Peyer's patch (tissue), 4 donors: ENCODE measurements at places on chromosomes 7 and 10.

DNA sequence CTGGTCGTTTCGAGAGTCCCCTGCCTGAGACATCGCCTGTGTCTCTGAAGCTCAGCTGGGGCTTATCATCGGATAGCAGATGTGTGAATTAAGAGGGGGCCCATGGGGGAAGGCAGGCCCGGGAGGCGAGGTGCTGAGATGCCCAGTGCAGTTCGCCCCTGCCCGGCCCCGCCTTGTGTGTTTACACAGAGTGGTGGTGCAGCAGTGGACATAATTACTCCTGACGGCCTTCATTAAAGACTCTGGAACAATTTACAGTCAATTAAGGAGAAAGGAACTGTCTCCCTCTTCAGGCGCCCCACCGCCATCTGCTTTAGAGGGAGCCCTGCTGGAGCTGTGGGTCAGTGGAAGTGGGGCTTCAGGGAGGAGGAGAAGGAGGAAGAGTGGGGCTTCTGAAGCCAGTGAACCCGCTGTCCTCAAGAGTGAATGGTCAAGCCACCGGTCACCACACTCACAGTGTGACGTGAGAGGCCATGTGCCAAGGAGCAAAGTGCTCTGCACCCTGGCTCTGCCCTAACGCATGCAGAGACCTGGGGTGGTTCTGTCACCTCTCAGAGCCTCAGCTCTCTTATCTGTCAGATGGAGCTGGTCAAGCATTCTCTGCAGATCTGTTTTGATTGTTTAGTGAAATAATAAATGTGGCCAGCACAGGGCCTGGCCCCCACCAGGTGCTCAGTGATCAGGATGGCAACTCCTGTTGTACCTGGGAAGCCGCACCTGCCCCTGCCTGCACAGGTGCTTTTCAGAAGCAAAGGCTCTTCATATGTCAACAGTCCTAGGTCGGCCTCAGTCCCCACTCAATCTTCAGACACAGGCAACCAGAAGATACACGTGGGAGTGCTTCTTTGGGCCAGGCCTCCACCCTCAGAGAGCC lies 65.6 kb downstream of the CDH23 start:
- no peak for DNase-seq

- no peak for DNase-seq
These were observed 36.7 kb upstream of the SLIT1 start for GRCh38 chr10:97222326-97222961.

DNA sequence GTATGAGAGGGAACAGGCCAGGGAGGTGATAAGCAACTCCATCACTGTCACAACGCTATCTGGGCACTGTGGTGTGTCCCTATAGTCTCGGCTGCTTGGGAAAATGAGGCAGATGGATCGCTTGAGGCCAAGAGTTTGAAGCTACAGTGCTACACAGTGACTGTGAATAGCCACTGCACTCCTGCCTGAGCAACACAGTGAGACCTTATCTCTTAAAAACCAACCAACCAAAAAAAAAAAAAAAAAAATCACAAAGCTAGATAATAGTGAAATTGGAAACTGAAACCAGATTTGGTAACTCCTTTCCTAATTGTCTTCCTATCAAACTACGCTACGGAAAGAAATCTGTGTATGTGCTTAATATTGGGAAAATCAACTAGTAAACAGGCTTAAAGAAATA lies 14.1 kb downstream of the MICU1 start:
- DNase-seq, result no peak

- DNase-seq, result no peak
These were observed 87.8 kb downstream of the CHRM2 start for GRCh38 chr7:136956232-136956631.

DNA sequence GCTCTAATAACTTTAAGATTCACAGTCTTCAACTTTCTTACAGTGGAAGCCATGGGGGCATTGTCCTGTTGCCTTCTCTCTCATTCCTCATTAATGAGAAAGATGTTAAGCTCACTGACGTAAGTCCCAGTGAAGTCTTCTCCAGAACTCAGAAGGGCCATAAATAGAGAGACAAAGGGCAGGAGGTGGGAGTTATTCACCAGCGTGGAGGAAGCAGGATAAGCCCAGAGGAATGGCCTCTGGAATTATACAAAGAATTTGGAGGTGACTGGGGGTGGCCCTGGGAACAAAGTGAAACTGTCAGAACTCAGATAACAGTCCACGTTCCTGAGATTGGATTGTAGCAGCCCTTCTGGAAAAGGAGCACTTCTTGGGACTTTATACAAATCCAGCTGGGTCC lies 52.4 kb downstream of the SORBS1 start:
- DNase-seq, result no peak

GRCh38 chr10:32376771-32377170 lies 29.8 kb upstream of the EPC1 start:
- no peak for DNase-seq

DNA sequence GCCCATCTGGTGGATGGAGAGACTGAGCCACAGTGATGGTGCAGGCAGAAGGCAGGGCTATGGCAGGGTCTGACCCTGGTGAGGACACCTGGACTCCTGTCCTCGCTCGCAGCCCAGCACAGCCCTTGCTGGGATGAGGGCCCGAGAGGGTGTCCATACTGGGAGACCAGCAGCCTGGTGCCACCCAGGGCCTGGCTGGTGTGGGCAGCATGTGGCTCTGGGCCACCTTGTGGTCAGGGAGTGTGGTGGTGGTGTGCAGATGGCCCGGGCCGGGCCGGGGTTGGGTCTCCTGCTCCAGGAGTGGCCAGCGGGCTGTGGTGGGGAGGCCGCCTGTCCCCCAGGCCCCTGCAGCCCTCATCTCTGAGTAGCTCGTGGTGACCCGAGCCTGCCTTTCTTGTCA lies 14.9 kb downstream of the ADCY1 start:
- DNase-seq, result no peak

DNA sequence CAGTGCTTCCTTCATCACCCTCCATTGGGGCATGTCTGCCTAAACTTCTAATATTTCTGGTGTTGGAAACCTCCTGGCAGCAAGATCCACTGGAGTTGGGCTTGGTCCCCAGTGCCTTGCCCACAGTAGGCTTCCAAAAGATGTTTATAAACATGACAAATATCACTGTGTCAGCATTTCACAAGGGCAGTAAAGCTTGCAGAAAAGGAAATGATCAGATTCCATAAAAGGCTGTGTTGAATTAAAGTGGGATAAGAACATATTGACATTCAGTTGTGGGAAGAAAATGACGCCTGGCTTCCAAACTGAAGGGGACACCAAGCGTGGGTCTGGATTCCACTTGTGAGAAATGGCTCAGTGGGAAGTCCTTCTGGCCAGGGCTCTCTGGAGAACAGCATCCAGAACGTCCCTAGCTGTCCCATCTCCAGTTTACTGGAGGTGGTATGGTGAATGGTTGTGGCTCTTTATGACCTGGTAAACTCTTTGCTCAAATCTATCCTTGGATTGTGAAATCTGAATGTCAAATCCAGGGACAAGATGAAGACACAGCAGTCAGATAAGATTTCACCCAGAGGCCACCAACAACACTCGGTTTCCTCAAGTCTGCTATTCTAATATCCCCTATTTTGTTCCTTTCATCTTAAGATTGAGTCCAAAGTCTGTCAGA lies 287.2 kb downstream of the TNS3 start:
- DNase-seq, result no peak

GRCh38 chr10:126687121-126687606 lies 16.7 kb upstream of the C10orf90 start:
- no peak for DNase-seq

GRCh38 chr7:14430926-14431325 lies 441.5 kb upstream of the ETV1 start:
- no peak for DNase-seq

DNA sequence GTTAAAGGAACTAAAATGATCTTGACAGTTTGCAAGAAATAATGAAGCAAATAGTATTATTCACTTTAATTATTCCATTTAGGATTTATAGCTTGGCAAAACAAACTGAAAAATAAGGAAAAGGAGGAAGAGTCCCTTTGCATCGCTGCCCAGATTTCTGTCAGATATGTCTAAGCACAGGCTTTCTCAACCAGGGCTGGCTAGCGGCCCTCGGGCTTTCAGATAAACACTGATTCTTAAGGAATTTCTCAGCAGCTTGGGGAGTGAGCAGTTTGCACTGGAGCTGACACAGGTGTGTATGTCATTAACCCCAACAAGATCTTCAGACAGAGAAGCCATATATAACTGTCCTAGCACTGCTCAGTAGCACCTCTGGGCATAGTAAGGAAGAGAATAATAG lies 47.9 kb upstream of the SEMA3D start:
- DNase-seq, result no peak
